ENCODE measurements at places on chromosomes 2 and 18.

DNA sequence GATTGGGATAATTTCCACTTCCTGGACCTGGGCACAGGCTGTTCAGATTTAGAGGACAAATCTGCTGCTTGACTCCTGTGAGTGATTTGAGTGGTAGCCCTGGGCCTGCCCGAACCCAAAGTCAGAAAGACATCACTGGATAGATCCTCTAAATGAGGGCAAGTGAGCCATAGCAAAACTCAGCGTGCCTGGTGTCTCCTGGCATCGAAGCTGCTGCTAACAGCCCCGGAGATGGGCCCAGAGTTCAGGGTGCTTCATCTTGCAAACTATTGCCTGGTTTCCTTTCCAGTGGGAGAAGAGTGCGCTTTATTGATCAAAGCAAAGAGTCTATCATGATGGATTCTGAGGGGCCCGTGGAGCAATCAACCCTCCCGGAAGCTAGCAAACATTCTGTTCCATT is 153.1 kb upstream of the KLHL29 start:
- DNase-seq: no peak

DNA sequence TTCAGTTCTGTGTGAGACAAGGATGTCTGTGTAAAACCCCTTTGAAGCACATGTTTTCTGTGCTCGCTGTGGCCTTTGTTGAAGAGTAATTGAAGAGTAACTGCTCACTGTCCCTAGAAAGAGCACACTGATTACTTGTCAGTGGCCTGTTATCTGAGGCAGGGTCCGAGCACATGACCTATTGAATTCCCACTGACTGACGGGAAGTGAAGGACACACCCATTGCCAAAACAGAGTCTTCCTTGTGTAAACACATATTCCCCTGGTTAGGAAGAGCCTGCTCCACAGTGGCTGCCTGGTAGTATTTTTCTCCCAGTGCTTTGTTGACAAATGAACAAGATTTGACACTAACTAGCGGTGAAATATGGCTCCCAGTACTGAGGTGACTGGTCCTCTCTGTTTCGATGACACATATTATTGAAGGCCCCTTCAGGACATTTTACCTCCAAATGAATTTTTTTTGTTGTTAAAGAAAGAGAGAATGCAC is 148.5 kb upstream of the GYPC start:
- DNase-seq: no peak

GRCh38 chr18:1513519-1513918 is 608.8 kb downstream of the ADCYAP1 start:
- DNase-seq: peak; percentile 41

GRCh38 chr2:132383956-132384355 is 32.6 kb upstream of the GPR39 start:
- DNase-seq: peak; percentile 29

GRCh38 chr2:200125444-200126284 is 170.3 kb downstream of the MAIP1 start:
- DNase-seq: no peak

- DNase-seq: no peak
Observed at GRCh38 chr2:74099835-74100234, 47.9 kb downstream of the BOLA3 start.

DNA sequence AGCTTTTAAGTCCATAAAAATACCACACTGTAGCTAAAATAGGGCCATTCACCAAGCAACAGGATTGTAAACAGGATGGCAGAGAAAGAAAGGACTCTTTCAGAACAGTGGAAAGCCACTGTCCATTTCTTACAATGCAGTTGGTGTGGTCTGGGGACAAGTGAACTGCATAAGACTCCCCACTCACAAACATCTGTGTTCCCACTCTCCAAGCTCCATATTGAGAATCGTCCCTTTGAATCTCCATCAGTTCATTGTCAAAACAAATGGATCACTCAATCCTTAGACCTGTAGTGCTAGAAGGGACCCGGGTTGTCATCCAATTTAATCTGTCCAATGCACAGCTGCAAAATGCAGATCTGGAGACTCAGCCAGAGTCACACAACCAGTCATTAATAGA is 347.4 kb upstream of the KLHL29 start:
- DNase-seq: peak; percentile 49

GRCh38 chr2:237791977-237792727 is 6.4 kb upstream of the RBM44 start:
- no peak for DNase-seq

DNA sequence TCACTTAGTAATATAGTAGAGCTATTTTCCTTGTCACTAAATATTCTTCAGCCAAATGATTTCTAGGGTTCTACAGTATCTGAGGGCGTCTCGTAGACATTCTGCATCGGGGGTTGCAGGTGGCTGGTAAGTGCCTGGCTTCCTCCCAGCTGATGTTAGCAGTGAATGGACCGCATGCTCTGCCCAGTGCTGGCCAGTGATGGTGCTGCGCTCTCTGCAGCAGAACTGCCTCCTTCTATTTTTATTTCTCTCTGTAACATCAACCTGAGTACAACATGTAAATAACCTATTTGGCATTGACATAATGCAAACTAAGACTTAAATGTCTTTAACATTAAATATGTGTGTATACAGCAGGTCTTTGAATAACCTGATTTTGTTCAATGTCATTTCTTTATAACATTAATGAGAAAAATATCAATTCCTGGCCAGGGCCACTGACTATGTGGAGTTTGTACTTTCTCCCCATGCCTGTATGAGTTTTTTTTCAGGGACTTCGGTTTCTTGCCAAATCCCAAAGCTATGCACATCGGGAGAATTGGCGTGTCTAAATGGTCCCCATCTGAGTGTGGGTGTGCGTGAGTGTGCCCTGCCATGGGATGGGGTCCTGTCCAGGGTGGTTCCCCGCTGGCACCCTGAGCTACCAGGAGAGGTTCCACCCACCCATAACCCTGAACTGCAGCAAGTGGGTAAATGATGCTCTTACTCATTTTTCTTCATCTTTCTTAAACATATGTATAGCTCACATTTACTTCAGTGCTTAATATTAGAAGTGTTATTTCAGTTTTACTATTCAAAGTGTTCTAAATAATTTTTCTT is 278.2 kb upstream of the EPAS1 start:
- no peak for DNase-seq

GRCh38 chr2:134029418-134029817 is 224.5 kb upstream of the MGAT5 start:
- no peak for DNase-seq

DNA sequence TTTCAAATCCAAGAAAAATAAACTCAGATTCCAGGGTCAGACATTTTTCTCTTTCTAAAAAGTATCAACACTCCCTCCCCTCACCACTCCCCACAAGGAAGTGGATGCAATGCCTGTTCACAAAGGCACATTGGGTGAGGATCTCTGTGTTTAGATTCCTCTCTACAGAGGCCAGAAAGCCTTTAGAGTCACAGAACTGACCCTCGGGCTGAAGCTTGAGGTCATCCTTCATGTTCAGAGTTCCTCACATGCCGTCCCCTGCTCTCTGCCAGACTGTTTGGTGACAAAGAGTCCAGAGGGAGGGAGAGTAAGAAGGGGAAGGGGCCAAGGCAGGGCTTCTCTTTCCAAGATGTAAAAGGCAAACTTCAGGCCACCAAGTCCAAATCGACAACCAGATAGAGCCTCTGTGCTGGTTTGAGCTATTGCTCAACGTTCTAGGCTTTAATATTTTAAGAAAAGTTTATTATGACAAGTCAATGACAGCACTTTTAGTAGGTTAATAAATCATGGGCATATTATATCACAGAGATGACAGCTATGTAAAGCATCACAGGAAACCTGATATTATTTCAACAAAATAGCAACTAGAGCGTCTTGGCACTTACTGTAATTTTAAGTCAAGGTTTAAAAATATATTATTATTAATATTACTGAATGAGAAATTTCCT is 269.4 kb downstream of the ETAA1 start:
- no peak for DNase-seq

DNA sequence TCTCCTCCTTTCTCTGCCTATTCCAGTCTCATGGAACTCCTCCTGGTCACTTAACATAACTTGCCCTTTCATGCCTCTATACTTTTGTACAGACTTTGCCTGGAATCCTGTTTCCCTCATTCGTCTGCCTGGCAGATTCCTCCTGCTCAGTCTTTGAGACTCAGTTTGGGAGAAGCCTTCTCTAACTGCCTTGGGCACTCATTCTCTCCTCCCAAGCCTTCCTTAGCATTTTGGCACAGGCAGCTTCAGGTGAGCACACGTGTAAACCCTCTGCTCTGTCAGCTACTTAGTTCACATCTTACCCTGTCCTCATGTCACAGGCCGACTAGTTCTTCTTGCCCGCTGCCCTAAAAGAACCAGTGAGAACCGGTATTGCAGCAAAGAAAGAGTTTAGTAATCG is 6.0 kb upstream of the FAM98A start:
- no peak for DNase-seq
